Left kidney (tissue), 8 donors: ENCODE measurements at places on chromosomes 3 and 15.

DNA sequence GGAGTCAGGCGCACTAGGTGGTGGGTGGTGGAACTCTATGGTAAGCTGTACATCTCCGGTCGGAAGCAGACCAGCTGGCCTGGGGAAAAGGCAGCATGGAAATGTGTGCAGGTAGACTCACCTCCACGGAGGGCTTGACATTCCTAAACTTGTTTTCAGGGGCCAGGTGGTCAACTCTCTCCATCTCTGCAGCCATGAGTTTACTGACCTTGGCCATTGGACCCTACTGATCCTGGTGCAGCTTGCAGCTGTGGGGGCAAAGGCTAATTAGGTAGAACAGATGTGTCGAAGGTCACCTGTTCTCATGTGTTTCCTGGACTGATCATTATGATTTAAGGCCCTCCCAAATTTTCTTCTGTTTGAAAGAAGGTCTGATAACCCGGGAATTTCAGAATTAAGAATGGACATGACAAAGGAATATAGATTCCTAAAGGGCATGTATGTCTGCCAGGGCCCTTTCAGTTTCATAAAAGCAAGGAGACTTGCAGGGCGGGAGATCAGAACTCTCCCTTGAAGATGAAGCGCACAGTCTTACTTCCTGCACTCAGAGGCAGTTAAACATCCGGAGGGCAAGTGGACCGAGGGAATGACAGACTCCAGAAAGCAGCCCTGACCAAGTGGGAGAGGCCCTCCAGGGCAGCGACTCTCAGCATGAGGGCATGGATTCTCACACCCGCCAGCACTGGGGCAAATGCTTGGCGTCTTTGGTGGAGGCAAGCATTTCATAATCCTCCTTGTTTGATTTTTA, 56.1 kb upstream of the CMTM7 start:
- DNase-seq = no peak

DNA sequence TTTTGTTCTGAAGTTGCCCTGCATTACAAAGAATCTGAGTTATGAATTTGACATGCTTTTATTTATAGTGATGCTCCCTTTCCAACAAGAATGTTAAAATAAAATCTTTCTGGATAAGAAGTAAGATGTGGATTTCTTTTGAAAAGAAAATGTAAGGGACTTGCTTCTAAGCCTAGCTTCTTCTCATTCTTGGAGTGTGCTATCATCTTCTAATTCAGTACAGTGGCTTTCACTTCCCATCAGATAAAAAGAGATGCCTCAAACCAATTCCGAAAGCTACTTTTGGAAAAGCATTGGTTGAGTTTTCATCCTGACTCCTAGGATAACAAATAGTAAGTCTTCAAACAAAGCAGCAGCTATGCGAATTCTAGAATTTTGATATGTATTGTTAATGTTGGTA, 197.0 kb upstream of the ZPLD1 start:
- DNase-seq = no peak

DNA sequence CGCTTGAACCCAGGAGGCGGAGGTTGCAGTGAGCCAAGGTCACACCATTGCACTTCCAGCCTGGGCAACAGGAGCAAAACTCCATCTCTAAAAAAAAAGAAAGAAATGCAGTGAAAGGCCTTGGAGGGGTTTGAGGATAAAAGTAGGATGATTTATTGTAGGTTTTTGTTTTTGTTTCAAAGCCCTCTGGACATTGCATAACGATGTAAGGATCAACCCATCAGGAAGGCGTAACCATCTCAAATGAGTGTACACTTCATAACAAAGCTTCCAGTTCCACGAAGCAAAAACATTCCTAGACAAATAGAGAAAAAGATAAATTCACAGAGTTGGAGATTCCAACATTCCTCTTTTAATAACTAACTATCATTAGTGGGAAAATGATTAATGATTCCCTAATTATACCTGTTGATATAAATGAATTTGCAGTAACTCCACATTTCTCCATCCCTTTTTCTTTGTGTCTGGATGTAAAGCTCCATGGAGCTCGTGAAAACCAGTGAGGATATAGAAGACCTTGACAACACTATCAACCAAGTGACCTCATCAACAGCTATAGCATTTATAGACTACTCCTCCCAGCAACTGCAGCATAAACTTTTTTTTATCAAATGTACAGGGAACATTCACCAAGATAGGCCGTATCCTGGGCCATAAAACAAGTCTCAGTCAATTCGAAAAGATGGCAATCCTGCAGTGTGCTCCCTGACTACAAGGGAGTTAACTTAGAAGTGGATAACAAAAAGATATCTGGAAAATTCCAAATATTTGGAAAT, 48.7 kb upstream of the PPP4R2 start:
- DNase-seq = no peak

GRCh38 chr3:129892857-129893580, 492 bp downstream of the TMCC1 start:
- DNase-seq = peak; percentile 58

DNA sequence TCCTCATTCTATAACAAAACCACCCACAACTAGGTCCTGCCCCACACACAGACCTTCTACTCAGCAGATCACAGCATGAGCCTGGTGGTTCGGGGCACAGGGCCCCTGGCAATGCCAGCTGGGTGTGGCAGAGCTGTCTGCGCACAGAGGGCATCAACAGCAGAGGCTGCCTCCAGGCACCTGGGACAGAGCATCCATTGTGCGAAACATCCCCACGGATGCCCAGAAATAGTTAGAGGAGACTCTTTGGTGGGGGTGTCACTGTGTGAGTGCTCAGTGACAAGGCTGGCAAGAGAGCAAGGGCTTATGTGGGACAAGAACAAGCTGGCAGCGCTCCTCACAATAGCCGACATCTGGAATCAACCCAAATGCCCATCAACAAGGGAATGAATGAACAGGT, 487.4 kb upstream of the PROK2 start:
- DNase-seq = no peak

DNA sequence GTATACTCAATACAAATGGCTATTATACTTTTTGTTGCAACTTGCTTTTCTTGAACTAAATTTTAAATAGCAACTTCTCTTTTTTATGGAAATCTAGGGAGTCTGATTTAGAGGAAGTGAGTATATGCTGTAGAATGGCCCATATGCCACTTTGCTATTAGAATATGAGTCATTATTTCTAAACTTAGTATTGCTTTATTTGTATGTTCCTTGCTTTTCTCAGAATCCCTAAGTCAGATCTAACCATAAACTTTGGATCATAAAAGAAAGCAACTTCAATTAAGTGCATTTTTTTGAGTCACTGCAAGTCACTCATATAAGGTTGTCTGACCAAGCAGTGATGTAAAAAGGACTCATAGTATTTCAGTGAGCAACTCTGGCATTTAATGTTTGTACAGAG, 17.5 kb upstream of the SPTSSB start:
- DNase-seq = no peak

- no peak for DNase-seq
These were observed 10.5 kb downstream of the NKTR start for GRCh38 chr3:42610976-42611375.

DNA sequence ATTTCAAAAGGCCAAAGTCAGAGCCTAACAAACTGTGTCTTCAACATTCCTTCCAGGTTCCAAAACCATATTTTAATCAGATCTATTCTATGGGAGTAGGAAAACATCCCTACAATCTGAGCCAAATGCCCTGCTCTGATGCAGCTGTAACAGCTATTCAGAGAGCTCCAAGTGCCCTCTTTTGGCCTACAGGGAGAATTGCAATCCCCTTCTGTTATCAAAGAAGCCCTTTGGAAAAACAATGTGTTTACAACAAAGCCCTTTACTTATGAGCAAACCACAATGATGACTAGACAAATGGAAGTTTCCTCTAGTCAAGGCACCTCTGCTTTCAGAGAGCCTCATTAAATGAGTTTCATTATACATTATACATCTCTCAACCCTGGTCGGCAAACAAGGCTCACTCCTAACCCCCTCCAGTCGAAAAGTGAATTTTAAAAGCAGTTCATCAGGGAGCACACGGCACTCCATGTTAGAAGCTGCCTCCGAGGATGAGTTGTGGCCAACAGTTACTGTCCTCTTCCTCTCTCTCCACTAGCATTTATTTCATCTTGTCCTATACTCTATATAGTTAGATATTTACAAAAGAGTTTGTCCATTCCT, 42.6 kb upstream of the TMCO5A start:
- DNase-seq = peak; percentile 32

- DNase-seq = no peak
These were observed 722.0 kb downstream of the NR2F2 start for GRCh38 chr15:97052513-97052912.

DNA sequence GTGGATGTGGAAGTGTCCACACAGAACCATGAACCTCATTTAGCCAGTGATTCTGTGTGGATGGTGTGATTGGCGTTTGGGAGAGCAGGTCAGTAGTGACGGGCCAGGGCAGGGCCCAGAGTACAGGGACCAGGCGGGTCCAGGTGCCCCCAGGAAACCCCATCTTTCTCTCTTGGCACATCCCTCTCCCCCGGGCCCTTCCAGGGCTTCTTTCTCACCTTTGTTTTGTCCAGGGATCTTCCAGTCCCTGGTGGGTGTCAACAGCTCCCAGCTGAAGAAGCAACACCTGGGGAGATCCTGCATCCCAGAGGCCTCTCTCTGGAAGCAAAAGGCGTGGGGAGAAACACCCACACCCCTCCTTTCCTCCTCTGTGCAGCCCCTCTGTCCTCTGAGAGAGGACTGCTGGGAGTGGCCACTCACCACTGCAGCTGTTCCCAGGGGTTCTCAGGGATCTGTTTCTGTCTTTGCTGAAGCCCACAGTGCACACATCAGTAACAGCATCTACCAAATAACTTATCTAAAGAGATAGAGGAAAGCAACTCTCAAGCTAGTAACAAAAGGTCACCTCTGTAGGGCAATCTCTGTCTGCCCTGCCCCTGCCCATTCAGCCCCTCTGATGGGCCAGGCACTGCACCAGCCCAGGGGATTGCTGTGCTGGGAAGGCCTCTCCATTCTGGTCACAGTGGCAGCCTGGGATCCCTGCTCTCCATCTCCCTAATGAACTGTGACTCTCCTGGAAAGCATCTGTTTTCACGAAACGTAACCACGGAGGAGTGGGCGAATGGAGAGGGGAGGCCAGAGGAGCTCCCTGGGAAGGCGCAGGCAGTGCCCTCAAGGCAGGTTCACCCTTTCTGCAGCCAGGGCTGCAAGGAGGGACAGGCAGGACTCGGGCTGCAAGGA, 98.3 kb upstream of the ALDH1A3 start:
- no peak for DNase-seq

- no peak for DNase-seq
These were observed 32.9 kb upstream of the CSPG5 start for GRCh38 chr3:47611576-47611975.

DNA sequence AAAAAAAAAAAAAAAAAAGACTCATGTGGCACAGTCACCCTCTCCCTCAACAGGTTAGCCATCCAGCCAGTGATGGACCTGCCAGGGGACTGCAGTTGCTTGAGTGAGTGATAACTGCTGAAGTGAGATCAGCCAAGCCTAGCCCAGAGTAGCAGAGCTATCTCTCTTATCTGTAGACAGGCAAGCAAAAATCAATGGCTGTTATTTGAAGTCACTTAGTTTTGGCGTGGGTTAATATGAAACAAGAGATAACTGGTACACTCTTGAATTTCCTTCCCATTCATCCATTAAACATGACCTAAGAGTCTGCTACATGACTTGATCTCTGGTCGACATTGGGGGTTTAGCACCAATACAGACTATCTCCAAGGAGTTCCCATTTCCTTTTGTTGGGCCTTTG, 51.2 kb upstream of the TNIK start:
- no peak for DNase-seq

DNA sequence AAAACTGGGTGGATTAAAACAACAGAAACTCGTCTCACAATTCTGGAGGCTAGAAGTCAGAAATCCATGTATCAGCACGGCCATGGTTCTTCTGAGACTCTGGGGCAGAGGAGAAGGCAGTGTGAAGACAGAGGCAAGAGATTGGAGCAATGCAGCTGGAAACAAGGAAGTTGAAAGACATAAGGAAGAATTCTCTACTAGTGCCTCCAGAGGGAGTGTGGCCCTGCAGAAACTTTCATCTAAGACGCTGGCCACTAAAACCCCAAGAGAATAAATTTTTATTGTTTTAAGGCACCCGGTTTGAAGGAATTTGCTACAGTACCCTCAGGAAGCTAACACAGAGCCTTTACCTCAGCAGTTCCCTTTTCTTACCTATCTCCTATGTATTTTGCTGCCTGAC, 1012.2 kb upstream of the CADM2 start:
- DNase-seq = no peak

GRCh38 chr15:94080416-94080815, 150.9 kb upstream of the MCTP2 start:
- no peak for DNase-seq

GRCh38 chr15:89825271-89825940, 10.8 kb upstream of the ANPEP start:
- no peak for DNase-seq

DNA sequence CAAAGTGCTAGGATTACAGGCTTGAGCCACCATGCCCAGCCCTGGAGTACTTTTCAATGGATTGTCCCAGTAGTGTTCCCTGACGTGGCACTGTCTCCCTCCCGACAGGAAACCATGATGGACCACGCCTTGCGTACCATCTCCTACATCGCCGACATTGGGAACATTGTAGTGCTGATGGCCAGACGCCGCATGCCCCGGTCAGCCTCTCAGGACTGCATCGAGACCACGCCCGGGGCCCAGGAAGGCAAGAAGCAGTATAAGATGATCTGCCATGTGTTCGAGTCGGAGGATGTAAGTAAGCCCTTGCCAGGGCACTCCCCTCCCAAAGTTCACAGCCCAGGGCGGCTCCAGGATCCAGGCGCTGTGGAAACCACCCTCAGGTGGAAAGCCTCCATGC, 168.1 kb downstream of the NSMCE3 start:
- DNase-seq = no peak
